ENCODE measurements at places on chromosomes 11 and 22.
A peak's percentile ranks its signal among the peaks of the same experiment; 100 is the strongest.

- DNase-seq, result no peak
Observed at GRCh38 chr11:82906931-82907330, 5.4 kb downstream of the DDIAS start.

- no peak for DNase-seq
Observed at GRCh38 chr11:17328871-17329494, 22.6 kb upstream of the NCR3LG1 start.

DNA sequence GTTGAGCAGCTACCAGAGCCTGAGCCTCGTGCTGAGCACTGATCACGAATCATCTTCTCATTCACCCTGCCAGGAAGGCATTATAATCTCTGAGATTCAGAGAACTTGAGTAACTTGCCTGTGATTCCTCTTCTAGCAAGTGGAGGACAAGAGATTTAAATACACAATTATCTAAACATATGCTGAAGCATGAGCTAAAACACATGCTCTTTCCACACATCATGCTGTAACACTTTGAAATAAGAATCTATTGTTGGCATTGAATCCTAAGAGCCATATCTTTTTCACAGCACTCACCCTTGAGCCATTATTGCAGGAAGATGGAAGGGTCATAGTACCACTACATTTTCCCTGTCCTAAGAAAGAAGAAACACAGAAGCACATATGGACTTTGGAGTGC lies 722.5 kb upstream of the API5 start:
- no peak for DNase-seq

GRCh38 chr11:2100361-2101170 lies 38.6 kb downstream of the IGF2 start:
- no peak for DNase-seq

GRCh38 chr11:119618208-119618909 lies 110.6 kb downstream of the NECTIN1 start:
- no peak for DNase-seq

DNA sequence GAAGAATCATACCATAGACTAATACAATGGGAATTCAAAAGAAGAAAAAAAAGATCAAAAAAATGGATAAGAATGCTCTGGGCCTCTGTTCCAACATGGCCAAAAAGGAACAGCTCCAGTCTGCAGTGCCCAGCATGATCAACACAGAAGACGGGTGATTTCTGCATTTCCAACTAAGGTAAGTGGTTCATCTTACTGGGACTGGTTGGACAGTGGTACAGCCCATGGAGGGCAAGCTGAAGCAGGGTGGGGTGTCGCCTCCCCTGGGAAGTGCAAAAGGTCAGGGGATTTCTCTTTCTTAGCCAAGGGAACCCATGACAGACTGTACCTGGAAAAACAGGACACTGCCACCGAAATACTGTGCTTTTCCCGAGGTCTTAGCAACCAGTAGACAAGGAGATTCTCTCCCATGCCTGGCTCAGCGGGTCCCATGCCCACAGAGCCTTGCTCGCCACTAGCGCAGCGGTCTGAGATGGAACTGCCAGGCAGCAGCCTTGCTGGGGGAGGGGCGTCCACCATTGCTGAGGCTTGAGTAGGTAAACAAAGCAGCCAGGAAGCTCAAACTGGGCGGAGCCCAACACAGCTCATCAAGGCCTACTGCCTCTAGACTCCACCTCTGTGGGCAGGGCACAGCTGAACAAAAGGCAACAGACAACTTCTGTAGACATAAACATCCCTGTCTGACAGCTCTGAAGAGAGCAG lies 428.4 kb downstream of the MN1 start:
- peak; percentile 95 for DNase-seq

GRCh38 chr22:50522806-50523438 lies 2.5 kb downstream of the SCO2 start:
- no peak for DNase-seq

DNA sequence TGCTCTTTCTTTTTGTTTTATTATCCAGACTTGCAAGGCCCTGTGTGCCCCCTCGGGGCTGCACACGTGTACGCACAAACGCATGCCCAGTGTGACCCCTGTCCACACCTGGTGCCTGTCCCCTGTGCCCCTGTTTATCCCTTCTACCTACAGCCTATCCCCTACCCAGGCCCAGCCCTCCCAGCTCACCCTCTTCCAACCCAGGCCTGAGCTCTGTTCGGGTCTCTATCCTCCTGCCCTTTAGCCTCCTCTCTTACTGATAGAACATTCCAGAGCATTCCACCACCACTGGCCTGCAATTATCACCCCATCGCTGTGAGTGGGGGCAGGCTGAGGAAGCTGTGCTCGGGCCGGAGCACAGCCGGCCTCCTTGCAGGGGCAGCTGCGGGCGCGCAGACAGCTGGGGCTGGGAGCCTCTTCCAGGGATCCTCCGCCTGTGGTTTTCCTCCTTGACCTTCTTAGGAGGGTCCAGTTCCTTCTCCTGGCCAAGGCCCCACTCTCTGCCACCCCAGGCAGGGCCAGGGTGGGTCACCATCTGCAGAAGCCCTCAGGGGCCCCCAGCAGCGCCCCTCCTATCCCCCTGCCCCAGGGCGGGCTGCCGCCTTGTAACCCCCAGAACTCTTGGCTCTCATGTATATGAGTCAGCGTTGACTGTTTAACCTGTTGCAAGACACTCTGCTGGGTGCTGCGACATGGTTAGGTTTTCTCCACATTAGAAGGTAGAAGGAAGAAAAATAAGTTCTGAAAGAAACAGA lies 41.8 kb upstream of the KCNQ1OT1 start:
- no peak for DNase-seq
